ENCODE measurements at places on chromosomes 4 and X. TPM values are rescaled to one million over a fixed set of nuclear protein-coding genes. Genes with fewer than 3 reads are reported as not detected.

Gene HDX
- 6.3 TPM for total RNA-seq

Gene TCEANC
- 1.4 TPM for total RNA-seq

Gene TMPRSS11F
- not detected for total RNA-seq

Gene CT55
- total RNA-seq: not detected
